ENCODE measurements at places on chromosomes 6 and 20. TPM values are rescaled to one million over a fixed set of nuclear protein-coding genes. Genes with fewer than 3 reads are reported as not detected.

Gene HRH3
- polyA plus RNA-seq, result not detected

Gene GSTA2
- 9.8 TPM for polyA plus RNA-seq

DNA sequence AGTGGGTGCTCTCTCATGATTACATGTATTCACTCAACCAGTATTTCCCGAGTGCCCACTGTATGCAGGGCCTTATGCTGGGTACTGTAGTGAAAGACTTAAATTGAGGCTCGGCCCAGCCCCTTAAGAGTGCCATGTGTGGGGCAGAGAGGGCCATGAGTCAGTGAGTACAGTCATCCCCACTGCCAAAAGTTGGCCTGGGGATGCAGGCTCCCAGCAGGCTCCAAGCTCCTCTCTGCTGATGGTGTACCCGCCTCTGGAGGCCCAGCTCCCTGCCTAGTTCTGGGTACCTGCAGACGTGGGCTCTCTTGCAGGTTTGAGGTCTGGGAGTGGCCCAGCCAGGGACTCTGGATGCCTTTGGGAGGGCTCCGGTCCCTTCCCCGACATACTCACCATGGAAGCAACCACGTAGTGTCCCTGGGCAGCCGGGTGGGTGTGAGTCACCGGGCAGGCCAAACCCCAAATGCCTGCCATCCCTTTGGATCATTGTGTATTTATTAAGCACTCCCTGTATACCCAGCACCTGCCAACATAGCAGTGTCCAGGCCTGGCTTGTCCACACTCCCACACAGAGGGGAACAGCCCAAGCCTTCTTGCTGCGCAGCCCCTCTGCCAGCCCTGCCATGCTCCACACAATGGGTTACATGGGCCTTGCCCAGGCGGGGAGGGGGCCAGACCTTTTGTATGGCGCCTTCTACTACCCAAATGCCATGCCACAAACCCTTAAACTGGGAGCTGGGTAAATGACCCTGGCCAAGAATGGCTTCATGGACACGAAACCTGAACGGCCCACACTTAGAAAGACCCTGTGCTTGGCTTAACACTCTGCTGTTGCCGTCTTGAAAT lies 153.6 kb downstream of the VEGFA start:
- H3K4me1 ChIP-seq, result peaks cover 30% of the 10 kb centered on the region
- no peak for DNase-seq
- no peaks in the 10 kb centered on the region for H3K36me3 ChIP-seq
- no peak overlapping the region for H3K4me3 ChIP-seq
- no peak overlapping the region for H3K27ac ChIP-seq

Gene HDGFL1
- not detected for polyA plus RNA-seq

- H3K4me3 ChIP-seq, result no peak overlapping the region
- no peak overlapping the region for H3K27ac ChIP-seq
- no peaks in the 10 kb centered on the region for H3K36me3 ChIP-seq
- no peak for DNase-seq
- no peaks in the 10 kb centered on the region for H3K4me1 ChIP-seq
- H3K27me3 ChIP-seq, result no peaks in the 10 kb centered on the region
These were observed 85.9 kb downstream of the FBXO5 start for GRCh38 chr6:152896923-152897322.

DNA sequence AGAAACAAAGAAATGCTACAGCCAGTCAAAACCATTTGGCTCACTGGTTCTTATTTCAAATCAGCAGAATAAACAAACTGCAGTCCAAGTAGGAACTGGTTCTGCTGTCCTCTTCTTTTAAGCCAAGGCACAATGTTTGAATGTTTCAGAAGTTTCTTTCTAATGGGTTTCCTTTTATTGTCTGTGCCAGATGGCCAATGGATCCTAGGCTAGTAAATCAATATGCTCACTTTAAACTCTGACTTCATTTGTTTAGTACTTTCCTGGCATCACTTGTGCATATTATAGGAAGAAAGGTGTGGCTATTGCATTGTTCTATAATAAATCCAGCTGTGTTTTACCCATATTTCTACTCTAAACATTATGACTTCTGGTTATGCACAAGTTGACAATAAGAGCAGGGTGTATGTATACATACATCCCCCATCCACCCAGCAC lies 99.7 kb upstream of the PLCB4 start:
- H3K27ac ChIP-seq, result no peak overlapping the region
- DNase-seq, result no peak
- no peaks in the 10 kb centered on the region for H3K36me3 ChIP-seq
- H3K27me3 ChIP-seq, result no peaks in the 10 kb centered on the region
